ENCODE measurements at places on chromosomes 4 and X.

GRCh38 chr4:88090898-88091297 is 67.5 kb downstream of the ABCG2 start:
- no peak overlapping the region for H3K4me3 ChIP-seq
- no peak overlapping the region for H3K27ac ChIP-seq
- DNase-seq = no peak

- no peak overlapping the region for H3K4me3 ChIP-seq
- H3K36me3 ChIP-seq = no peaks in the 10 kb centered on the region
- peaks cover 14% of the 10 kb centered on the region for H3K4me1 ChIP-seq
- no peak overlapping the region for H3K27ac ChIP-seq
- H3K27me3 ChIP-seq = no peaks in the 10 kb centered on the region
- DNase-seq = no peak
These were observed 58.8 kb downstream of the PPP3CA start for GRCh38 chr4:101288365-101289145.

DNA sequence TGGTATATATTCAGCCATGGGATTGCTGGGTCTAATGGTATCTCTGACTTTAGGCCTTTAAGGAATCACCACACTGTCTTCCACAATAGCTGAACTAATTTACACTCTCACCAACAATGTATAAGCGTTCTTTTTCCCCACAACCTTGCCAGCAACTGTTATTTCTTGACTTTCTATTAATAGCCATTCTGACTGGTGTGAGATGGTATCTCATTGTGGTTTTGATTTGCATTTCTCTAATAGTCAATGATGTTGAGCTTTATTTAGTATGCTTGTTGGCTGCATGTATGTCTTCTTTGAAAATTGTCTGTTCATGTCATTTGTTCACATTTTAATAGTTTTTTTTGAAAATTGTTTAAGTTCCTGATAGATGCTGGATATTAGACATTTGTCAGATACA is 235.2 kb downstream of the HEPH start:
- H3K27ac ChIP-seq = no peak overlapping the region
- DNase-seq = no peak
- H3K4me1 ChIP-seq = no peaks in the 10 kb centered on the region
- H3K27me3 ChIP-seq = no peaks in the 10 kb centered on the region
- H3K36me3 ChIP-seq = no peaks in the 10 kb centered on the region

GRCh38 chr4:183840311-183840710 is 64.8 kb upstream of the STOX2 start:
- no peak overlapping the region for H3K27ac ChIP-seq
- DNase-seq = peak; percentile 77
- H3K27me3 ChIP-seq = no peaks in the 10 kb centered on the region
- H3K4me1 ChIP-seq = no peaks in the 10 kb centered on the region

All from natural killer cell (primary cell).